SJSA1 (cell line): ENCODE measurements at places on chromosomes 12 and 14. TPM values are rescaled to one million over a fixed set of nuclear protein-coding genes. Genes with fewer than 3 reads are reported as not detected.

DNA sequence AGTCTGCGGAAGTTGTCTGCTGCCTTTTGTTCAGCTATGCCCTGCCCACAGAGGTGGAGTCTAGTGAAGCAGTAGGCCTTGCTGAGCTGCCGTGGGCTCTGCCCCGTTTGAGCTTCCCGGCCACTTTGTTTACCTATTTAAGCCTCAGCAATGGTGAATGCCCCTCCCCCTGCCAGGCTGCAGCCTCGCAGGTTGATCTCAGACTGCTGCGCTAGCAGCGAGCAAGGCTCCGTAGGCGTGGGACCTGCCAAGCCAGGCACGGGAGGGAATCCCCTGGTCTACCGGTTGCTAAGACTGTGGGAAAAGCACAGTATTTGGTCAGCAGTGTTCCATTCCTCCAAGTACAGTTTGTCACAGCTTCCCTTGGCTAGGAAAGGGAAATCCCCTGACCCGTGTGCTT lies 143.6 kb downstream of the DYRK2 start:
- no peak overlapping the region for H3K4me3 ChIP-seq
- H3K36me3 ChIP-seq = no peaks in the 10 kb centered on the region
- DNase-seq = no peak
- H3K27ac ChIP-seq = no peak overlapping the region
- no peaks in the 10 kb centered on the region for H3K4me1 ChIP-seq

LUM gene
- 505 and 812 TPM in 2 replicates for total RNA-seq

NPAS3 gene
- 0.26 TPM in 1 of 2 replicates, not detected in the other for total RNA-seq

- no peaks in the 10 kb centered on the region for H3K4me1 ChIP-seq
- H3K27me3 ChIP-seq = no peaks in the 10 kb centered on the region
- no peak for DNase-seq
- no peaks in the 10 kb centered on the region for H3K36me3 ChIP-seq
Observed at GRCh38 chr12:16027002-16027401, 115.9 kb downstream of the DERA start.

GRCh38 chr14:64337888-64338615 lies 43.9 kb upstream of the ESR2 start:
- peak overlapping the region; percentile 36; the same call in 1 of the 2 replicates for H3K27ac ChIP-seq
- H3K4me3 ChIP-seq = peak overlapping the region; percentile 58
- no peaks in the 10 kb centered on the region for H3K36me3 ChIP-seq
- peaks cover 8% of the 10 kb centered on the region for H3K4me1 ChIP-seq

C12orf42 gene
- total RNA-seq = not detected in 2 replicates
